ENCODE measurements at places on chromosomes 5 and 9. TPM values are rescaled to one million over a fixed set of nuclear protein-coding genes. Genes with fewer than 3 reads are reported as not detected.
A peak's percentile ranks its signal among the peaks of the same experiment; 100 is the strongest.

RRAGA gene
- total RNA-seq, result 37.5 TPM

MLANA gene
- 0.11 TPM for total RNA-seq

DNAI1 gene
- not detected for total RNA-seq

SLCO4C1 gene
- total RNA-seq, result 9.6 TPM

DNA sequence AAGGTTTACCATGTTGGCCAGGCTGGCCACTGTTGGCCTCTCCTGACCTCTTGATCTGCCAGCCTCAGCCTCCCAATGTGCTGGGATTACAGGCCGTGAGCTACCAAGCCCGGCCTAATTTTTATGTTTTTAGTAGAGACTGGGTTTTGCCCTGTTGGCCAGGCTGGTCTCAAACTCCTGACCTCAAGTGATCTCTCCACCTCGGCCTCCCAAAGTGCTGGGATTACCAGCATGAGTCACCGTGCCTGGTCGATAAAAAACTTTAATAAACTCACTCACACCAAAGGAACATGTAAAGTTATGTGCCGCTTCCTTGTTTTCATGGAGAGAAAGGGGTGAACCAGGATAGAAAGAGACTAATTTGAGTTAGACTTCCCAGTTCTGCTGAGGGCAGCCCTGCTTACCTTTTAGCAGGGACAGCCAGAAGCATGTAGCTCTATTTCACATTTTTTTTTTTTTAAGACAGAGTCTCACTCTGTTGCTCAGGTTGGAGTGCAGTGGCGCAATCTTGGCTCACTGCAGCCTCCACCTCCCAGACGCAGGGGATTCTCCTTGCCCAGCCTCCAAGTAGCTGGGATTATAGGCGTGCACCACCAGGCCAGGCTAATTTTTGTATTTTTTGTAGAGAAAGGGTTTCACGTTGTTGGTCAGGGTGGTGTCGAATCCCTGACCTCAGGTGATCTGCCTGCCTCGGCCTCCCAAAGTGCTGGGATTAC, 11.4 kb upstream of the HAUS6 start:
- no peak for DNase-seq

GRCh38 chr5:172345881-172346280, 62.3 kb upstream of the UBTD2 start:
- DNase-seq, result no peak

DNA sequence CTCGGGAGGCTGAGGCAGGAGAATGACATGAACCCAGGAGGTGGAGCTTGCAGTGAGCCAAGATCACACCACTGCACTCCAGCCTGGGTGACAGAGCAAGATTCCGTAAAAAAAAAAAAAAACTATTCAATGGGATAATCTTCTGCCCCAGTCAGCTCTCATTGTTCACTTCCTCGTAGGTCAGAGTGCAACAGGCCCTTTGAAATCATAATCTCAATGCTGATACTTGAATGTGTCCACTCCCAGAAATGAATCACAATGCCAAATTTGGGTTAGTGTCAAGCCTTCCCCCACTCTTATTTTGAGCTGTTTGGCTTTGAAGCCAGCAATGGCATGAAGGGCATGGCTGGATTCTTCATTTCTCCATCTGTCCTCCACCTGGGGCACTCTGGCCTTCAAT, 610.3 kb upstream of the KLF4 start:
- DNase-seq, result no peak

- DNase-seq, result no peak
These were observed 730.1 kb downstream of the DTWD2 start for GRCh38 chr5:118258223-118258622.

GRCh38 chr9:6973089-6973488, 215.3 kb downstream of the KDM4C start:
- DNase-seq, result no peak

- DNase-seq, result no peak
These were observed 75.4 kb downstream of the STK32A start for GRCh38 chr5:147310059-147310704.

DNA sequence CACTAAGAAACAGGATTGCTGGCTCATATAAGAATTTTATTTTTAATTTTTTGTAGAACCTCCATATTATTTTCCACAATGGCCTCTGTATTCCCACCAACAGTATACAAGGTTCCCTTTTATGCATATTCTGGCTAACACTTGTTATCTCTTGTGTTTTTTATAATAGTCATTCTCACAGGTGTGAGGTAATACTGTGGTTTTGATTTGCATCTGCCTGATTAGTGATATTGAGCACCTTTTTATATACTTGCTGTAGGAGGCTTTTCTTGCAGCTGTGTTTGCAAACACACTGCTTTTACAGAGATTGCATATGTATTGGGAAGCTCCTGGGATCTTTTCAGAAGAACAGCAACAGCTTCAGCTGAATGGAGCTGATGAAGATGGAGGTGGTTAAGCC, 164.8 kb downstream of the DEPDC1B start:
- DNase-seq, result no peak

DNA sequence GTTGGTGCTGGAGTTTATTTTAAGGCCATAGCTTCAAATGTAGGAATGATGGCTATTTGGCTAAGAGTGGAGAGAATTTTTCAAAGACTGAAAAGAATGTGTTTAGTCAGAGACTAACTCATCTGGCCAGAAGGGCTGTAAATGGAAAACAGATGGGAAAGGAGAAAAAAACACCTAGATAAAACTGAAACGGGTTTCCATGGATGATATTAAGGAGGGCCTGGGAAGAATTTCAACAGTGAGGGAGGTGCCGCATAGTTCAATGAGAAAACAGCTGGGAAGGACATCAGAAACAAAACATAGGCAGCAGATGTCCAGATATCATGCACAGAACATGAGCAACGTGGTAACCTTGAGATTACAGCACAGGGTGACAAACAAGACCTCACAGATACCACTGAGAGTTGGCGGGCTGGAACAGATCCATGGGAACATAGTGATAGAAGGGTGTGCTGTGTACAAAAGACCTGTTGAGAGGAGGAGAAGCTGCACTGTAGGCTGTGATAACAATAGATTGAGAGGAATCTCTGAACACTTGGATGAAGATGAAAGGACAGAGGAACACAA, 31.2 kb upstream of the RAD23B start:
- DNase-seq, result peak; percentile 97

DNA sequence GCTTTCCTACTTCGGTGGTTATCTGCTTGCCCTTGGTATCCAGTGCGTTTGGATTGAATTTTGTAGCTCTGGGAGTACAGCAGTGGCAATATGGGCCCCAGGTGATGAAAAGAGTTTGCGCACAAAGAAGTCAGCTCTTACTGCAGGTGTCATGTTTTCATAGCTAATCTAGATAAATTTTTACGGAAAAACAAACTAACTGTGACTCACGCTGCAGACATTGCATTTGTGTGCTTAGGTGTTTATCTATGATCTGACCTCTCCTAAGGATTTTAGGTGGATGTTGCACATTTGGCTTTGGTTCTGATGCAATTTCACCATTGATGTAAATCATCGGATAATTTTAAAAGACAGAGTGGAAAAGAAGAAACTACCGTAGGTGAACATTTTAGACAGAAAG, 92.1 kb downstream of the VCAN start:
- DNase-seq, result peak; percentile 88

Data from HepG2 (cell line).